ENCODE measurements at places on chromosomes 13 and 19. TPM values are rescaled to one million over a fixed set of nuclear protein-coding genes. Genes with fewer than 3 reads are reported as not detected.

DNA sequence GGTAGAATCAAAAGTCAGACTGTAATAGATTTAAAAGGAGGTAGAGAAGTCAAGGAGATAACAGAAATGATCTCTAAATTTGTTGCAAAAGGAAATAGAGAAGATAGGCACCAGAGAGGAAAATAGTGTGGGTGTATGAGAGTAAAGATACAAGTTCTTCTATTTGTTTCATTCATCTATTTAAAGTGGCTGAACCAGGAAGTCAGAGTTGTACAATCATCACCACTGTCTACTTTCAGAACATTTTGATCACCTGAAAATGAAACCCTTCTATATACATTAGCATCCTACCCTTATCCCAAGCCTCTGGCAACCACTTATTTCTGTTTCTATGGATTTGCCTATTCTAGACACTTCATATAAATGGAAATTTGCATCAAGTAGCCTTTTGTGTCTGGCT is 36.7 kb downstream of the INTS6 start:
- DNase-seq, result no peak

DNA sequence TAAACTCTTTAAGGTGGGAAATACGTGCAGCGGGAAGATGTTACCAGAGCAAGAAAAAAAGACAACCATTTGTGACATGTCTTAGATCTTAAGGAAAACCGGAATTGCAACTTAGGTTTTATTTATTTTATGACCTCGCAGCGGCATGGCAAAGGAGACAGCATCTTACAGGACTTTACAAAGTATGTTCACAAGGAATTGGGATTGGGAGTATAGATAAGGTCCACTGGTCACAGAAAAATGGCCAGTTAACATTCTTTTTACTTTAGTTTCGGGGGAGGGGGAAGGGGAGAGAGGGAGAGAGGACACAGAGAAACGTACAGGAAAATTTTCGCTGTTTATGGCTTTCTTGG is 104.5 kb upstream of the DIAPH3 start:
- no peak for DNase-seq

Gene LILRA6
- total RNA-seq, result 29.3 TPM

DNA sequence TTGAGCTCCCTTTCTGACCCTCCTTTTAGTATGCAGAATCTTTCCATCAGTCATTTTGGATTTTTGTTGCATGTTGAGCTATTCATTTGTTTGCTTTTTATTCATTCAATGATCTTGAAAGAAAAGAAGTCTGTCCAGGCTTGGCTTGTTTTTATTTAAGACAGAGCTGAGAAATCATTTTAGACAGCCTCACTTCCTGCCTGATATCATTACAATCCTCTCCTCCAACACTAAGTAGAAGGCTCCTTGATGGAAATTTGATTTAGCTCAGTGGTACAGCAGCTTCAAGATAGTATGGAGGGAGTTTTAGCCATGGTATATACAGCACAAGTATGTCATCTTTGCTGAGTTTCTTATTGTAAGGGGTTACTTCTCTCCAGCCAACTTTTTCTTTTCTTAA is 28.4 kb downstream of the MBNL2 start:
- DNase-seq, result no peak

DNA sequence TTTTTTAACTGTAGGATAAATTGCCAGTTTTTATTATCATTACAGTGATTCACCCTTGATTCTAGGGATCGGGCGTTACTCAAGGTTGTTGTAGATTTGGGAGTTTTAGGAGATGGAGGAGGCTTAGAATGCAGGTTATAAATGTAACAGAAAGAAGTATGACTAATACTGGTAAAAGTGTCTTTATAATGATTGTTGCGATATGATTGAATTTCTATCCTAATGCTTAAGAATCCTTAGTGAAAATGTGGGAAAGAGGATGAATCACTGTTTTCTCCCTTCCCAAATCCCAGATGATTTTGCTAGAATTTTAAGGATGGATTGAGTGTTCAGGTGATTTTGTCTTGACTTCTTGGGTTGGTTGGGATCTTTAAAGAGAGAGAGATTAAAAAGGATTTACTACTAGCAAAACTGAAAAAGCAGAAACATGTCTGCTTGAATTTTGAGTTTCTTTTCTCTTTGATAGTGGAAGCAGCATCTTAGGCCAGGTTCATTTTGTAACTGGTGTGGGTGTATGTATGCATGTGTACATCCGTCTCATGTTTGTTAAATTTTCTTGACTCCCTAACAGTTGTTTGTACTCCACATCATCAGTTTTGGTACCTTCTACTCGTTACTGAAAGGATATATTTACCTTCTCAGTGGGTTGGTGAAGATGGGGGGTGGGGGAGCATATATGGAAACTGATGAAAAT is 25.9 kb downstream of the ARHGAP35 start:
- no peak for DNase-seq

- peak; percentile 86 for DNase-seq
Observed at GRCh38 chr19:33430674-33431277, 57.3 kb downstream of the CEBPG start.

DNA sequence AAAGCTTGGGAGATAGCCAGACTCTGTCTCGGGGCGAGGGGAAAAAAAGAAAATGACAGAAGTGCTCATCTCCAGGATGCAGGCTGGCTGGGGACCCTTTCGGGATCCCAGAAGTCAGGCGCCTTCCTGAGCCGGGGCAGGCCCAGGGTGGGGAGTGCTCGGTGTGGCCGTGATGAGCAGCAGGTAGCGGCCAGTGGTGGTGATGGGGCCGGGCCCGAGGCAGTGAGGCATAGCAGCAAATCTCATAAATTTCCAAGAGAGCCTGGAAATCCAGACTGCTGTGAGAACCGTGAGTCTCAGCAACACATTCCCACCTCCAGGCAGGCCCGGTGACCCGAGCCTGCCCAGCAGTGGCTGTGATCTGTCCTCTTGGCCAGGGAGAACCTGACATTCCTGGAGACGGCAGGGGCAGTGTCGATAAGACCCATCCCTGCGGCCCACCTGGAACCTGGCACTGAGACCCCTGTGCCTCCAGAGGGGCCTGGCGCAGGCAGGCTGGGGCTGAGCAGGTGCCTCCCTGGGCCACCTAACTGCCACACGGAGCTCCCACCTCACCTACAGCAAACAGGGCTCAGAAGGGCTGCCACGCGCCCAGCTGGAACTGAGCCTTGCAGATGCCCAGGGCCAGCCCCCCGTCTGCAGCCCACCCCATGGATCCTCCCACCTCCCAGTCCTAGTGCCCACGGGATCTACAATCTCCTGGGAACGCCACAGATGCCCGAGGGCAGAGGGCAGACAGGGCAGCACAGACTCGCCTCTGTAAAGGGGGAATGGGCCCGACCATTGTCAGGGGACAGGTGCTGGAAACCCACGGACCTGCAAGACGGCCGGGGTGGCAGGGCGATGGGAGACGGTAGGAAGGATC is 23.4 kb downstream of the IZUMO4 start:
- no peak for DNase-seq

Gene FCAR
- 39.1 TPM for total RNA-seq

GRCh38 chr19:47663911-47664771 is 49.1 kb upstream of the EHD2 start:
- no peak for DNase-seq

Gene KLF12
- total RNA-seq, result 31.6 TPM

Gene USP12
- 29.7 TPM for total RNA-seq

DNA sequence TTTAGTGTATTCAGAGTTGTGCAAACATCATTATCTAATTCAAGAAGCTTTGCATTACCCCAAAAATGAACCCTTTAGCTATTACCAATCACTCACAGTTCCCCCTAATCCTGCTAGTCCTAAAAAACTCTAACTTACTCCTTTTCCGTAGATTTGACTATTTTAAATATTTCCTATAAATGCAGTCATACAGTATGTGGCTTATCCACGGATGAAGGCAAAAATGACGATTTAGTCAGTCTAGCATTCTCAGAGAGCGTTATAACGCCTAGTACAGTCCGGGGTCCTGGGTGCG is 587 bp upstream of the ZNF383 start:
- no peak for DNase-seq

DNA sequence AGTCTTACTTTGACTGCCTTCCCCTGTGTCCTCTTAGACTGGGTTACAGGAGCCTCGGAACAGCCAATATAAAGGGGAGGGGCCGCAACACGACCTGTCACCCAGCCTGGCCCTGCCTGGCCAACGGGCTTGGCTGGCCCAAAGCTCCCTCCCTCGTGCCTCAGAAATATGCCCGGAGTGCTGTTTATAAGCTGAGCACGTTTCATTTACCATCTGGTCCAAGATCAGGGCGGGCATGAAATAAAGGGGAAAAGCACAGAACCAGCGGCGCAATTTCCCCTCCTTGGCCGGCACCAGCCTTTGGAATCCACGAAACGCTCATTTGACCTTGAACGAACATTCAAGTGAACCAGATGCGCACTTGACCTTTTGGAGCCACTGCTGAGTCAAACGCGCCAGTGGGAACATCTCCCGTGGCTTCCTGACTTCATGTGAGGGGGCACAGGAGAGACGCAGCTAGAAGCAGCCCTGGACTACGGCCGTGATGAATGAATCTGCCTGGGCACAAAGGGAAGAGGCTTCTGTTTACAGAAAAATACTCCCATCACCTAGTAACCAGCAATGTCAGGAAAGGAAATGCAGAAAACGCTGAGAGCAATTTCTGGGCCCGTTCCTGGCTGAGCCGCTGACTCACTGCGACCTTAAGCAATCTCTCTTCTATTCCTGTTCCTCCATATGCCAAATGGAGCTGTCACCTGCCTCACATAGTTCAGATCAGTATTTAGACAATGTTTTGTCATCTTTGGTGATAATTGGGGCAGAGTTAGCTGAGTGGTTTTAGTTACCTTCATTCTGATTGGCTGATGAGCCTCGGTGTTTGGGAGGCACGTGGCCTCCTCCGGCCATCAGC is 53.3 kb downstream of the RFX2 start:
- no peak for DNase-seq

Gene PRSS57
- total RNA-seq, result 2.5 TPM

GRCh38 chr13:42894765-42895243 is 97.2 kb downstream of the EPSTI1 start:
- DNase-seq, result no peak

Gene B3GNT8
- 11.4 TPM for total RNA-seq

Gene GPR4
- 4.2 TPM for total RNA-seq
